Stimulated activated CD4-positive, alpha-beta T cell treated with anti-CD3 and anti-CD28 coated beads, Interleukin-12 subunit alpha, Interleukin-12 subunit beta, amount 100 ng/mL, for 24 hours (primary cell): ENCODE measurements at places on chromosomes 2 and 18.

DNA sequence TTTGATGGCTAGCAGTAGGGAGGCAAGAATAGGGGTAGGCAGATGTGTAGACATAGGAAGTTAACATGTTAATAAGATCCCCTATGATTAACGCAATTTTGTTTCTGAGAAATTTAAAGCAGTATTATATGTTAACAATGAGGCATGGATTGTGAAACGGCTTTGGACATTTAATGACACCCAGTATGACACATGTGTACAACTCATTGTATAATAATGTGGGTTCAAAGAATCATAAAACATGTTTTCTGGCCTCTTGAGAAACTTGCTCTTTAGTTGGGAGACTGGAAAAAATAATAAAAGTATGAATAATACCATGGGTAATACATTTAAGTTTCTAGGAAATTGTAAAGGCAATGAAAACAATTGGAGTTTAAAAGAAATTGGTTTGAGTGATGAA, 332.1 kb upstream of the CDH20 start:
- no peak for DNase-seq

- no peak for DNase-seq
Measured at GRCh38 chr2:238461916-238462315, 35.2 kb downstream of the ASB1 start.

- DNase-seq = no peak
Measured at GRCh38 chr2:231900972-231901371, 25.2 kb downstream of the NPPC start.

DNA sequence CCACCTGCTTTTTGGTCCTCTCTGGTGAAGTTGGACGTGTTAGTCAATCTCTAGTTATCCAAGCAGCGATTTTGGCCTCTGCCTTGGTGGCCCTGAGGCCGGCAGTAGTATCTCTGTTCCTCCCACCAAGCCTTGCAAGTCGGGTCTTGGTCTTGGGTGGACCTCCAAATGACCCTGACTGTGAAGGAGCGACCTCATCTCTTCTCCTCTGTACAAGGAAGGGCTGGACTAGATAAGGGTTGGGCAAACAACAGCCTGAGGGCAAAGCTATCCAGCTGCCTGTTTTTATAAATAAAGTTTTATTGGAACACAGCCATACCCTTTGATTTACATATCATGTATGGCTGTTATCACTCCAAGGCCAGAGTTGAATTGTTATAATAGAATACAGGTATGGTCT, 74.6 kb upstream of the FOSL2 start:
- no peak for DNase-seq

DNA sequence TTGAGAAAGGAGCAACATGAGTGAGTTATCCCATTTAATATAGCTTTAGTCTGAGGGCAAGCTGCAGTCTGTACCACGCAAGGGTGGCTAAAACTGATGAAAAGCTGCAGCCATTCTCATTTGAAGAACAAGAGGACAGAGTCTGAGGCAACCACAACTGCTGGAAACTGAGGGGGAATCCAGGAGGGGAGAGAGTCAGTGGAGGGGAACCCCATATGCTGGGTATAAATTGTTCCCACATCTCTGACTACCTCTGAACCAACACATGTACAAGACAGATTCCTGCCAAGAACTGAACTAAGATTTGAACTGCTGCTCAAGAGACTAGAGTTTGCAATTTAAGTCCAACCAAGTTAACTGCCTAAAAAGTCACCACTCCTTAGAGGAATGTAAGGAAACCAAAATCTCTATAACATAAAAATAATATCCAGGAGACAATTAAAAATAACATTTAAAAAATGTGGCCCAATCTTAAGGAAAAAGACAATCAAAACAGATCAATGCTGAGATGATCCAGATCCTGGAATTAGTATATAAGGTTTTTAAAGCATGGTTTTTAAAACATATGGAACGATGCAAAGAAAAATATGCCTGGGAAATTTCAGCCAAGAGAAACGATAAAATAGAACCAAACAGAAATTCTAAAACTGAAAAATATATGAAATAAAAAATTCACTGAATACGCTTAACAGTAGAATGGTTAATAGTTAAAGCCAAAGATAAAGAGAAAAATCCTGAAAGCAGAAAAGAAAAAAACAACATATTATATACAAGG, 11.2 kb downstream of the CWC22 start:
- DNase-seq = no peak

DNA sequence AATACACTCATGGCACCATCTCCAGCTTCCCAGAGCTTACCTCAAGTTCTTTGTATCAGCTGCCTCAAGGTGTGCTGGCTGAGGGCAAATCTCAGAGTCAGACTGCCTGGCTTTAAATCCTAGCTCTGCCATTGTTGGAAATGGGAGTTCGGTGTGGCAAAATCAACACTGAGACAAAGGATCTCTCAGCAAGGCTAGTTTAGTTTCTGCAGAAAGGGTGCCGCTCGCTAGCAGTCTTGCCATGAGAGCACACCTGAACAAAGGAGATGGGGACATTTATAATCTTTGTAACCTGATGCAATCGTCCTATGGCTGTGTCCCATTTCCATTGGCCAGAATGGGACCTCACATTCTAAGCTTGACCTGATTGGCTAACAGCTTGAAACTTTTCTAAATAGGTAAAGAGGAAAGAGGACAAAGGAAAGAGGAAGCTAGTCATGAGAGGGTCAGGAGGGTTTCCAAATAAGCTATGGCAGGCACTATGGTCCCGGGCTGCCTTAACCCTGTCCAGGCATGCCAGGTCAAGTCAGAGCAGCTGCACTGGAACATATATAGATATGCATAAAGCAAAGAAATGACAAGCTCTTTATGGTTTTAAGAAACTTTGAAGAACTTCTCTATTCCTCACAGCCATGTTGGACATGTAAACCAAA, 4.3 kb upstream of the UBE2F start:
- no peak for DNase-seq

- DNase-seq = no peak
Measured at GRCh38 chr2:181900007-181900651, 8.6 kb downstream of the ITPRID2 start.

DNA sequence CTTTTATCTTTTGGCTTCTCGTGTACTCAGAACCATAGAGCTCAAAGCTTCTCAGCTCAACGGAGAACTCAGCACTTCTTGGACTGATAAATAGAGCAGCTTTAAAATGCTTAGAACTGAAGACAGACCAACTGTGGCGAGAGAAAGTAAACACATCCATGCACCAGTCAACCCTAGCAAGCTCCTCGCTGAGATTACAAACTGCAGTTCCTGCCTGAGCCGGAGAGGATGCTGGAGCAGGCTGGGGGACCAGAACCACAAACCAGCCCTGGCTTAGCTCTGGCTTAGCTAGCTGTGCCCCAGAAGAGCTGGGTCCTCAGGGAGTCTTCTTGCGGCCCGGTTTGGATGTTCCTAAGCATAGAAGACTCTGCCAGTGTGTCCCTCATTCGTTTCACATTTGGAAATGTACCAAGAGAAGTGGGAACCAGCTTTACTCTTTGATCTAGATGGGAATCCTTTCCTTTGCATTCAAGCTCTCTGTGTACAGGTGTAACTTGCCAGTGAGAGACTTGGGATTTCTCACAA, 5.6 kb downstream of the PAX8 start:
- DNase-seq = no peak

DNA sequence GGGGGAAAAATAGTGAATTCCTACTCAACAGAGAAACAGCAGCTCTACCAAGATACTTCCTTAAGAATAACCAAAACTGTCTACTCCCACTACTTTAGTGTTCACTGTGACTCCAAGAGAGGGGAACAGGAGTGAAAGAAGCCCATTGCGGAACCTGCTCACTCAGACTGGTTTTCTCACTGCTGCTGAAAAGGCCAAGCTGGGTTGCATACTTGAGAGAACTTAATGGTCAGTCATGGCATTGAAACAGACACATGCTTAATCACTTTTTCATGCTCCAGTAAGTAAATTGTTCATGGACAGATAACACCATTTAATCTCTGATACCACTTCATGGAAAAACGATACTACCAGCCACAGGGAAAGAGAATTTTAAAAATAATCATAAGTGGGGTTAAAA, 35.7 kb upstream of the SLC8A1 start:
- DNase-seq = no peak

- no peak for DNase-seq
Measured at GRCh38 chr2:142112757-142113221, 18.0 kb downstream of the LRP1B start.

GRCh38 chr2:29480426-29480825, 365.2 kb downstream of the CLIP4 start:
- no peak for DNase-seq

DNA sequence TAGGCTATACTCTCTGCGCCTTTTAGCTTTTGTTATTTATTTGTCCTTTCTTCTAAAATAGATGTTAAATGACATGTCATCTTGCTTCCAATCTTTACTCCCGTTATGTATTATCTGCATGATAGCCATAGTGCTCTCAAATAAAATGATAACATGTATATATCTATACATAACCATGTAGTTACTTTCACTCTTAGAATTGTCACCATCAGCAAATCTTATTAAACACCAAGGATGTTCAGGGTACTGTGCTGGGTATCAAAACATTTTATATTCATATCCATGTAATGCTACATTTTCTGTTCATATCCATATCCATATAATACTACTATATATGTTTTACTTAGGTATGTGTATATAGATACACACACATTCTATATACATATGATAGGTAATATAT, 176.4 kb upstream of the CHST9 start:
- DNase-seq = no peak

- no peak for DNase-seq
Measured at GRCh38 chr18:31739651-31740050, 21.0 kb downstream of the SLC25A52 start.

- no peak for DNase-seq
Measured at GRCh38 chr18:41644466-41644865, 310.6 kb upstream of the PIK3C3 start.

GRCh38 chr2:201432621-201433393, 18.5 kb downstream of the TRAK2 start:
- no peak for DNase-seq
